ENCODE measurements at places on chromosomes 12 and 14. TPM values are rescaled to one million over a fixed set of nuclear protein-coding genes. Genes with fewer than 3 reads are reported as not detected.

DNA sequence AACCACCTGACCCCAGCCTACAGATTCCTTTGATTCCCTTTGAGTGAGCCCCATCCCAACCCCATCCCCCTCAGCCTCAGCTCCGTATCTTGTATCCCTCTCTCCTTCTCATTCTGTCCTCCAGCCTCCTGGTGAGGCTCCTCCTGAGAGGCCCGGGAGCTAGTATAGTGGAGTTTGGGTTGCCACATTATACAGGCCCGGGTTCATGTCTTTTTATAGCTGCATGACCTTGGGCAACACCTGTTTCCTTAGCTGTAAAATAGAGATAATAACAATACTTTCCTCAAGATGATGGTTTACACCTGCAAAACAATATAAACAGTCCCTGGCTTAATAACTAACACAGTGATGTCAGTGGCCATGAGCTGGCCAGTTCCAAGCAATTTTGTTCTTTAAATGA lies 89.8 kb downstream of the STAB2 start:
- DNase-seq = no peak

DNA sequence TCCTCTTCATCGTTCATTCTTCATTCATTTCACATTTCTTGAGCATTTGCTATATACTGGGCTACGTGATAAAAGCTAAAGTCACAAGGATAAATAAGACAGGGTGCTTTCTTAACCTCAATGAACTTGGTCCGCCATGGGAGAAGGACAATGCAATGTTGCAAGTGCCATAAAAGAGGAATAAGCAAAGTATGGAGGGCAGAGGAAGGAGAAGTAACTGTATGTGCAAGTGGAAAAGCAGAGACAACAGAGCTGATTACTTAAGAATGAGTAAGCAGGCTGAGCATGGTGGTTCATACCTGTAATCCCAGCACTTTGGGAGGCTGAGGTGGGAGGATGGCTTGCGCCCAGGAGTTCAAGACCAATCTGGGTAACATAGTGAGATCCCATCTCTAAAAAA lies 14.4 kb downstream of the AREL1 start:
- no peak for DNase-seq

GRCh38 chr14:33848706-33849454 lies 102.0 kb downstream of the EGLN3 start:
- peak; percentile 85 for DNase-seq

Gene AICDA
- not detected for total RNA-seq

DNA sequence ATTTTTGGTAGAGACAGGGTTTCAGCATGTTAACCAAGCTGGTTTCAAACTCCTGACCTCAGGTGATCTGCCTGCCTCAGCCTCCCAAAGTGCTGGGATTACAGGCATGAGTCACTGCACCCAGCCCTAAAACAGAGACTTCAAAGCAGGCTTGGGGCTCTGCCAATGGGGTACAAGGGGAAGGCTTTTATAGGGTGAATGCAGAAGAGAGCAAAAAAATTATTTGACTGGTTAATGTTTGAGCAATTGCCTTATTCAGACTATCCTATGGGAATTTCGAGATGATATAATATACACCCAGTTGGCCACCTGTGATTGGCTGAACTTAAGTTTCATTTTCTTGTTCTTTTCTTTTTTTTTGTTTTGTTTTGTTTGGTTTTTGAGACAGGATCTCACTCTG lies 31.5 kb upstream of the ACTN1 start:
- DNase-seq = peak; percentile 37

DNA sequence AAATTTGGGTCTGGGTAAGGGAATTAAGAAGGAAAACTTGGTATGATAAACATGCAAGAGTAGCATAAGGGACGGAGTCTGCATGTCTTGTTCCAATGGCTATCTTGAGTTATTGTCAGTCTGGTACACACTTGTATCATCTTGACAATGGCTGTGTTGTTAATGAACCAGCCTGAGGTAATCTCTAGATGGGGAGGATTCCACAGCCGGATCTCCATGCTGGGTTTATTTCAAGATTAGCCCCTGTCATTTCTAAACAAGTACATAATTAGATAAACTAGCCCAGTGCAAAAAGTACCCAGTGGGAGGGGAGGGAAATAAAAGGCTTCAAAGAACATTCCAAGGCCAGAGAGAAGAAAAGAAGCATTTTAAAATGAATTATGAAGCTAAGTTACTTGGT lies 16.5 kb upstream of the CMAS start:
- DNase-seq = no peak

Gene KRT83
- total RNA-seq = not detected

- no peak for DNase-seq
Measured at GRCh38 chr14:34060651-34060999, 109.8 kb upstream of the EGLN3 start.

Measured in Calu3 (cell line).